ENCODE measurements at places on chromosomes 1 and 21.

DNA sequence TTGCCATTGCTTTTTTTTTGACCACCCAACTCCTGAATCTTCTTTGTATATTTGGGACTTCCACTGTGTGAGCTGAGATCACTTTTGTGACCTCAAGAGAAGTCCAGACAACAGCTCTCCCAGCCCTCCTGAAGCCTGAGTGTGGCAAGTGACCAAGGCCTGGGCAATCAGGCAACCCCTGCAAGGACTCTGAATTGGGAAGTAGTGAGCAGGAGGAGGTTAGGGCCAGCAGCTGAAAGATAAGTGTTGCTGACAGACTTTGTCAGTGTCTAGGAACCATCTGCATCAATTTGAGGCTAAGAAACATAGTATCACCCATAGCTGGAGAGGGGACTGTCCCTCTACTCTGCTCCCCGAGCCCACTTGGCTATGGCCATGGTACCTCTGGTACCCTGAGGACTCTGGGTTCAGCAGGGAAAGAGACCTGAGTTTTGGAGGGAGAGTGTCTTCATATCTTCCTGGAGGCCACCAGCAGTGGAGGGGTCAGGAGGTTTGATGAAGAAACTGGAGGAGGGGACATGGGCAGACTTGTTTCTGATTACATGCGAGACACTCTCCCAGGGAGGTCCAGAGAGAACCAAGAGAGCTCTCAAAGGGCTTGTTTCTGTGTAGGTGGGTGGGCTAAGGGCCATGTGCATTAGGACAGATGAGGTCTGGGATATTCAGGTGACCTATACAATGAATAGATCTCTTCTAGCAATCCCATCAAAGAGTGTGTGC lies 147.0 kb upstream of the DNAH14 start:
- DNase-seq, result no peak

DNA sequence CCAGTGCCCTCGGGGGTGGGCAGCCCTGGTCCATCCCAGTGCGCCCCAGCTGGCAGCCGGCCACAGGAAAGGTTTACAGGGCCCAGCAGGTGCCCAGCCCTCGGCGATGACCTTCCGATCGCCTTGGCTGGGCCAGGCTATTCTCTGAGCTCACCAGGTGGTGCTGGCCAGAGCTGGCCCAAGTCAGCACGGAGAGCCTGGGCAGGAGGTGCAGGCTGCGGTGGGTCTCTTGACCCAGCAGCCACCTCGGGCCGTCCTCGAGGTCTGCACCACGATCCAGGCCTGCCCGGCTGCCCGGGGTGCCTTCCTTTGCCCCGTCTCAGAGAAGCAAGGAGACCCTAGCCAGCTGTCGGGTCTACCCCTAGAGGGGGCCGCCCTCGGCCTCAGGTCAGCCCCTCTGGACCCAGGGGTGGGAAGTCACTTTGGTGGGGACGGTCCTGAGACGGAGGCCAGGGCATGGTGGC lies 370 bp downstream of the PERM1 start:
- DNase-seq, result no peak

DNA sequence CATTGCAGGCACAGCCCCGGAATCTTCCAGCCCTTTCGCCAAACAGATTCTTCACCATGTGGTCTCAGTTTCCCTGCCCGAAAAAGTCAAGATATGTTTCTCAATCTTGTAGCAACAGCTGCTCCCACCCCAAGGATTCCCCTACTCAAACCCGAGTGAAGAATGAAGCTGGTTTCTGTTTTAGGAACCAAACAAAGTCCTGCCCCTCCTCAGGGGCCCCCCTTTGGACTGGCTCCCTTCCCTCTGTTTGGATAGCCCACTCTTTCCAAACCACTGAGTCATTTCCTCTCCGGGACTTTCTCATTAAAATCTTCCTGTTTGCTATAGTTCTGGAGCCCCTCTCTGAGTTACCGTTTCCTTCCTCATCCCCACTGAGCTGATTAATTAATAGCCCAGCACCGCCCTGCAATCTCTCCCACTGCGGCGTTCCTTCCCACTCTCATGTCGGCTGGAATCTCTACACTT lies 100.9 kb downstream of the TSEN15 start:
- no peak for DNase-seq

DNA sequence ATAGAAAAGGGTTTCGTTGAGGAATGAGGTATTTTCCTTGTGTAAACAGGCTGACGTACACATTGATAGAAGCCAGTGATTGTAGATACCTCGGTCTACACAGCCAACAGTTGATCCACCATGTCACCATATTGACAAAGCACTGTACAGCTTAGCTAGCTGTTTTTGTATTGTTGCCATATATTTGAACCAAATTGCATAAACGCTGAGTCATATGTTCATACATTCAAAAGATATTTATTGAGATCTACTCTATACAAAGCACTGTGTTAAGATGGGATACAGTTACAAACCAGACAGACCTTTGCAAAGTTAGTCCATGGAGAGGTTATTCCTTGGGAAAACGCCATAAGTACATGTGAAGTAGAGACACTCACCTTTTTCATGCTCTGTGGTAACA lies 132.4 kb upstream of the ATP1B1 start:
- DNase-seq, result no peak

DNA sequence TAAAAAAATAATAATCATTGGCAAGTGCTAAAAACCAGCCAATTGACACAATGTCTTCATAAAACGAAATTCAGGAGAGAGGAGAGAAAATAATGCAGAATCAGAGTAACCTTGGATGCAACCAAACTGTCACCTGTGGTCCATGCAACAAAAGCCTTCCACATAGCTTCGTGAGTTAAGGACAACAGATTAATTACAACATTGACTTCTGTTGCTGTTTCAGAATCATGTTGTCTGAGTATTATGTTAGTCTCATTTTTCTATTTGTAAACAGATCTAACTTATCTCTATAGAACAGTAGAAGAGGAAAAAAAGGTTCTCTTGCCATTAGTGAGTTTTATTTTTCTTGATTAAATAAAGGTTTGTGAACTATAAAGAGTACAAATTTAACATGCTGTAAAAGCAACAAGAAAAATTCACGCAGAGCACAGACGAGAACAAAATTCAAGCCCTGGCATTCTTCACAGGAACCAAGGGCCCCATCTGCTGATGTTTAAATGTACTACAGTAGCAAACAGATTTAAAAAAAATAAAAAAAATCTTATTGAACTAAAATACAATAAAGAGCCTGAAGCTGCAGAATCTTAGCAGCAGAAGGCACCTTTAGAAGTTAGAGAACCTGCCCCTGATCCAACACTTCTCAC lies 381.1 kb upstream of the PKN2 start:
- DNase-seq, result no peak

DNA sequence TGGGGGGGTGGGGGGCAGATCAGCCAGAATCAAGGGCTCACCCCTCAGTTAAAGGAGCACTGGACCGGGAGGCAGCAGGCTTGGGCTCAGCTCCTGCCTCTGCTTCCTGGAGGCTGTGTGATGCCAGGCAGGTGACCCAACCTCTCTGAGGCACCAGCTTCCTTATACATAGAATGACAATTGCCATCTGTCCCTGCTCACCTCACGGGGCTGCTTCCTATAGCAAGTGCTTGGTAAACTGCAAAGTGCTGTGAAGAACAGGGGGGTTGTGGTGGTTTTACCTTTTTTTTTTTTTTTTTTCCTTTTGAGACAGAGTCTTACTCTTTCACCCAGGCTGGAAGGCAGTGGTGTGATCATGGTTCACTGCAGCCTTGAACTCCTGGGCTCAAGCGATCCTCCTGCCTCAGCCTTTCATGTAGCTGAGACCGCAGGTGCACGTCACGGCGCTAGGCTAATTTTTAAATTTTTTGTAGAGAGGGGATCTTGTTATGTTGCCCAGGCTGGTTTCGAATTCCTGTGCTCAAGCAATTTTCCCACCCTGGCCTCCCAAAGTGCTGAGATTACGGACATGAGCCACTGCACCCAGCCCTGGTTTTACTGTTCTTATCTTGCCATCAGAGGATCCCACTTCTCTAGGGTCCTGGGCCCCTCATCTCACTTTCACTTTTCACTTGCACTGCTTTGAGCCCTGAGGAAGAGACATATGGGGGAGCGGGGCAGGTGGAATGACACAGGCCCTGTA lies 11.6 kb downstream of the KCNQ4 start:
- DNase-seq, result no peak

GRCh38 chr1:197632651-197633050 lies 142.6 kb downstream of the DENND1B start:
- DNase-seq, result no peak

GRCh38 chr1:151143057-151143435 lies 3.4 kb downstream of the SEMA6C start:
- DNase-seq, result no peak

- DNase-seq, result no peak
Measured at GRCh38 chr1:31064111-31064717, 1.3 kb downstream of the PUM1 start.

DNA sequence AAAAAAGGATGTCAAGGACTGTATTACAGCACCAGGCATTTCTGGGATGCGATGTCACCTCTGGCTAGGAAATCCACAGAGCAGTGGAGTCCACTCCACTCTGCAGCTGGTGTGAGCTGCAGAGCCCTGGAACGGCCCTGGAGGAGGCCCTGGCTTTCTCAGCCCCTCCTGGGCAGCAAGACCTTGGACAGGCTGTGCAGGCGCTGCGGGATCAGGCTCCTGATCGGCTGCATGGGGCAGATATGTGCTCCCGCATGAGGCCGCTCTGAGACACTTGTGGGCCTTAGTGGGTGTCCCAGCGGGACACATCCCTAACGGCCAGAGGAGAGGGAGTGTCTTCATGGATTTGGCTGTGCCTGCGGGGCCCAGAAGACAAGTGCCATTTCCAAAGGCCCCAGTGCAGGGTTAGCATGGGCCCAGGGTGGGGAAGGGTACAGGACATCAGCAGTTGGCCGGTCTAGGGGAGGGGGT lies 6.2 kb downstream of the DNMT3L start:
- no peak for DNase-seq

GRCh38 chr1:231951374-231951773 lies 324.8 kb downstream of the DISC1 start:
- DNase-seq, result no peak
